Muscle of back (tissue), 13 donors: ENCODE measurements at places on chromosomes 5 and 9.

GRCh38 chr5:429453-430188 lies 13.4 kb upstream of the EXOC3 start:
- no peak for DNase-seq

DNA sequence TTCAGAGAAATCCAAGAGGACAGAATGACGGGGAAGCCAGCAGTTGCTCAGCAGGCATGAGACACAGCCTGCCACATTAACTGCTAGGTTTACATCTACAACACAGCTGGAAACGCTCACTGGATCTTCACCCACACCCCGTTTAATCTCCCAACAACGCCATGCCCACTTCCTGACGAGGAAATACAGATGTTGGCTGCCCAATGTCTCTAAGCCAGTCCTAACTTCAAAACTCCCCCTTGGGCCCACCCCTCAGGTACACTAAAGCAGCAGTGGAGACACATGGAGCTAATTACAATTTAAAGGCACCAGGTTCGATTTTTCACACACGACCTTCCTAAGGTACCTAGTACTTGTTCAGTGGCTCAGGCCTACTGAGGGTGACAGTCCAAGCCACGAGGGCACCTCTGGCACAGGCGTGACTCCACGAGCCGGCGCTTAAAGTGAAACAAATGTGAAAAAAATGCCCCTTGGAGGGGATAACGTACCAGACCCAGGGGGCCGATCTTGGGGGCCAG lies 904 bp downstream of the RPL12 start:
- no peak for DNase-seq

DNA sequence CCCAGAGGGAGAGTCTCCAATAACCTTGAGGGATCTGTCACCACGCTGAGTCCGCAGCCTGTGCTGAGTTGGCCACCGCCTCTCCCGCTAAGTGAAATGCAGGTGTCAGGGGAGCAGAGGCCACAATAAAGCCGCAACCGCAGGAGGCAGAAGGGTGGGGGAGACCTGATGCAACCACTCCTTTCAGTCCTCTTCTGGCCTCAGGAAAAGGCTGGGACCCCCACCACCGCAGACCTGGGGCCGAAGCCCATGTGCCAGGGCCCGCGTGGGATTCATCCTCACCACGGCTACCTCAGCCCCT lies 576 bp downstream of the MAP1B start:
- peak; percentile 81 for DNase-seq

DNA sequence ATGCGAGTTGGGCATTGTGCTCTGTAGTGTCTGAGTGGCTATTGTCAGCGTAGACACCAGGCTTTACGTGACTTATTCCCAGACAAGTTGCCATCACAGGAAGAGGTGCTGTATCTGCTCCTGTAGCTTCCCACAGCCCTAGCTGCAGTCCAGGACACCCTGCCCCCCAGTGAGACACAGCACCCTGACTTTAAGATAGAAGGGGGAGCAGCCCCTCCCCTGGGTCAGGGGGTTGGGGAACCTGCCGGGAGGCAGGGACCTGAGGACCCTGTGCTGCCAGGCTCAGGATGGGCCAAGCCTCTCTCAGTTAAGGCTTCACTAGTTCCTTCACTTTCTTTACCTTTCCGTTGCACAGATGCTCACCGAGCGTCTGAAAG lies 75.4 kb downstream of the NEK6 start:
- no peak for DNase-seq

DNA sequence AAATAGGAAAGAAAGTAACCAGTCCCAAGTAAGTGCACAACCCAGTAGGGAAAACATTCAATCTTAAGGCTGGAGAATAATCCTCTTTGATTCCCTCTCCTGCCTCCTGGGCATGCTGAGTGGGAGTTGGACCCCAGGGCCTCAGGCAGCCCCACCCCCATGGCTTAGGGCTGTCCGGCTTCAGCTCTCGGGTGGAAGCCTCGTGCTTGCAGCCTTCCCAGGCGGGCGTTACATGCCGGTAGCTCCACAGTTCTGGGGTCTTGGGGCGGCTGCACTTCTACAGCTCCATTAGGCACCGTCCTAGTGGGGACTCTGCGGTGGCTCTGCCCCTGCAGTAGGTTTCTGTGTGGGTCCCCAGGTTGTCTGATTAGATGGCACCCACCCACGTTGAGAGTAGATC lies 10.1 kb downstream of the GLIPR2 start:
- no peak for DNase-seq

DNA sequence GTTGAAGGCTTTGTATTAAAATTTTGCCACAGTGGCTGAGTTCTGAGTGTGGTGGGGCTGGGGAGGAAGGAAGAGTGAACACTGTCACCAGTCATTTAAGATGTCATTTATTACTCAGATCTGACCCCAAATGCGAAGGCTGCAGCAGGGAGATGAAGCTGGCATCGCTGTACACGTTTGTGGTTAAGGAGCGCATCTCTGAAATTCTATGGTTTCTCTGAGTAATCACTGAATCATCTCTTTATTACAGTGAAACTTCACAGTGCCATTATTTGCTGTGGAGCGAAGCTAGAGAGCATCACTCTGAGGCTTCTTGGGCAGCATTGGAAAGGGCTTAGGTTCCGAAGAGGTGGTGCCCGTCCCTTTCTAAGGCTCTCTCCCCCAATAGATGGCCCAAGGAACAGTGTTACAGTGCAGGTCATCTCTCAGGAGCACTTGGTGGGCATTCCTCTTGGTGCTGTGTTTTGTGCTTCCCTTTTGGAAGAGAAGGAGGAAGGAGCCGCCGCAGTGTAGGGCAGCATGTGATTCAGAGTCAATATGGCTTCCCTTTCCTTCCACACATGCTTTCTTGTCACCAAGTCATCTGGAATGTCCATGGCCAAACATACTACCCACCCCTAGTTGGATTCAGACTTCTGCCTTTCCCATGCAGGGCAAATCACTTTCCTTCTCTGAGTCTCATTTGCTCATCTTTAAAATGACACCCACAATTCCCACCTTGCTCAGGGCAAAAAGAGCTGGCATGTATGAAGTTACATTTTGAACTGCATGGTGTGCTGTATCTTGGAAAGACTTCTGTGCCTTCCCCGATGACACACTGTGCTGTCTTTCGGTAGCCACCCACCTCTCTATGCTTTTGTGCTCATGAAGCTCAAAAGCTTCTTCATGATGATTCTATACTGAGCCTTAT lies 9.3 kb upstream of the TEX48 start:
- peak; percentile 87 for DNase-seq

DNA sequence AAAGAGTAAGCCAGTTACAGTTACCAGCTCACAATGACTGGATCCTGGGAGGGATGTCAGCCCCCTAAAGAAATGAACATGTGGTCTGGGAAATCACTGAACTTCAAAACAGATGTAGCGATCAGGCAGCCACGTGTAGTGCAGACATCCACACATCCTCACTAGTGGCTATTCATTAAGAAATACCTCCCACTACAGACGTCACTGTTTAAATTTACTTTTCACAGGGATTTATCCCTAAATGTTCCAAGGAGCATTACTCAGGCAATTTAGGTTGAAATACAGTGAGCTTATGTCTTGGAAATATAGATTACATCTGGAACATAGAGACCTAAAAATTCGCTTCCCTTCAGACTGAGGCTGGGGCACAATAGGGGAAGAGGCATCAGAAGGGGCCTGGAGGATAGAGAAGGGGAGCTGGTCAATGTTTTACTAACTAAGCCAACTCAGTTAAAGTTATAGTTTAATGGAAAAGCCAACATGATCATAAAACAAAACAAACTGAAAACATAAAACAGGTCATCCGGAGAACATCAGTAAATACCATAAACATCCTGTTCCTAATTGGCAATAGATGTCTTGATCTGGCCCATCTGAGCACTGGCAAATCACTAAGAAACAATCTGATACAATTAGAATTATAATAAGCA lies 92.3 kb downstream of the FANCC start:
- DNase-seq = peak; percentile 24

- no peak for DNase-seq
Measured at GRCh38 chr9:21801683-21802417, 586 bp upstream of the MTAP start.

GRCh38 chr5:38321978-38322377 lies 63.6 kb downstream of the EGFLAM start:
- DNase-seq = no peak

DNA sequence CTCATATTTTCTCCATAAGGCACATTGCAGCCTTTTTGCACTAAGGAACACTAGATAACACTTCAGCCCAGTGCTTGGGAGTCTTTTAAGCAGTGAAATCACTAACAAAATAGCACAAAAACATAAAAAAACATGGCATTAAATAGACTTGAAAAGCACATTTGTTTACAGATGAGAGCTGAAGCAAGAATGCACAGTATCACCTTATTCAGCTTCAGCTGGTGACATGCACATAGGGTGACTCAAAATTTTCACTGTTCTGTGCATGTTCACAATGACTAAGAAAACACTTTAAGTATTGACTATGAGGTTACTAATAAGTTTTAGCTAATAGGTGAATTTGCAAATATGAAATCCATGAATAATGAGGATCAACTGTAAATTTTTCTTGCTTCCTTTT lies 293.9 kb upstream of the TARS1 start:
- no peak for DNase-seq

GRCh38 chr9:128568470-128569078 lies 16.2 kb downstream of the SPTAN1 start:
- DNase-seq = no peak
